ENCODE measurements at places on chromosomes 4 and X. TPM values are rescaled to one million over a fixed set of nuclear protein-coding genes. Genes with fewer than 3 reads are reported as not detected.

PPP4R3C gene
- total RNA-seq, result not detected

AMOT gene
- total RNA-seq, result 21.0 TPM

PHEX gene
- total RNA-seq, result 2.8 TPM

F9 gene
- not detected for total RNA-seq

PRSS12 gene
- total RNA-seq, result 158 TPM

RBMX gene
- 305 TPM for total RNA-seq

MAGEA11 gene
- under 0.01 TPM for total RNA-seq

ASB11 gene
- not detected for total RNA-seq

STATH gene
- not detected for total RNA-seq

SATL1 gene
- not detected for total RNA-seq

GPC4 gene
- total RNA-seq, result 0.33 TPM

ATP5ME gene
- total RNA-seq, result 93.5 TPM

PCSK1N gene
- total RNA-seq, result not detected

PHOX2B gene
- total RNA-seq, result not detected

All from smooth muscle cell of trachea (primary cell).